Suprapubic skin (tissue), 4 donors: ENCODE measurements at places on chromosomes 12 and 14. TPM values are rescaled to one million over a fixed set of nuclear protein-coding genes. Genes with fewer than 3 reads are reported as not detected.

Gene BATF
- not detected for total RNA-seq

Gene HCAR3
- total RNA-seq = 5.3 TPM

Gene CTDSP2
- total RNA-seq = 207 TPM

Gene MYH6
- total RNA-seq = not detected

Gene DAZAP2
- 232 TPM for total RNA-seq

Gene AKAP6
- total RNA-seq = 4.2 TPM

Gene LRFN5
- total RNA-seq = 0.32 TPM

Gene ERGIC2
- 37.1 TPM for total RNA-seq

Gene AMN
- 10.9 TPM for total RNA-seq

Gene FZD10
- 18.0 TPM for total RNA-seq

Gene C14orf132
- 34.4 TPM for total RNA-seq

Gene PELI2
- total RNA-seq = 12.2 TPM

Gene GPR137C
- not detected for total RNA-seq

Gene KCNH3
- total RNA-seq = 0.15 TPM

Gene TPH2
- not detected for total RNA-seq

Gene PRMT5
- total RNA-seq = 44.0 TPM

Gene C14orf180
- total RNA-seq = not detected

Gene SMOC1
- total RNA-seq = 3.1 TPM

Gene BICDL1
- 127 TPM for total RNA-seq

Gene SLC2A13
- total RNA-seq = 10.4 TPM

Gene POP5
- total RNA-seq = 37.1 TPM

Gene DTX3
- 19.0 TPM for total RNA-seq

Gene CSRP2
- 18.1 TPM for total RNA-seq

Gene RTL1
- not detected for total RNA-seq

Gene NFATC4
- total RNA-seq = 13.1 TPM

Gene OR6C2
- total RNA-seq = not detected

Gene SLC6A13
- total RNA-seq = not detected

Gene DBX2
- total RNA-seq = 0.40 TPM

Gene FICD
- total RNA-seq = 2.3 TPM

Gene PAPLN
- 22.0 TPM for total RNA-seq

Gene MYF5
- total RNA-seq = not detected

Gene SIX1
- total RNA-seq = not detected

Gene MMP19
- total RNA-seq = 4.2 TPM

Gene EPYC
- not detected for total RNA-seq

Gene PPP1R3E
- 29.9 TPM for total RNA-seq

Gene RASSF9
- 5.4 TPM for total RNA-seq
